ENCODE measurements at places on chromosomes 2 and 18.

- DNase-seq = no peak
Measured at GRCh38 chr2:219251656-219252055, 1.4 kb upstream of the TUBA4B start.

GRCh38 chr2:239009589-239009961 lies 161.7 kb downstream of the TWIST2 start:
- no peak for DNase-seq

GRCh38 chr2:172247203-172247602 lies 144.5 kb upstream of the DLX2 start:
- DNase-seq = no peak

DNA sequence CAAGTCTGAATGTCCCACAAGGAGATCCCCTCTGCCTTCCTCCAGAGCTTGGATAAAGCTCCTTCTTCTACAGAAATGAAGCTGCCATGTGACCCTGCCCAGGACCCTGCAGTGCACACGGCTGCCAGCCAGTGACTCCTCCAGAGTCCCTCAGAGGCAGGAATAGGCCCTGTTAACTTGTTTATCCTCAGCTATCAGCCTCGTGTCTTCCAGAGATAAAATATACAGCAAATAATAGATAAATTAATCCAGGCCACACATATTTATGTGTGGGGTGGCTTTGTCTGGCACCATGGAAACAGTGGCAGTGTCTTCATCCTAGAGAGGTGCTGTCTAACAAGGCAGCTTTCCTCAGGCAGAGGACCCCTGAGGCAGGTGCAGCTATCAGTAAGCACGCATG lies 66.7 kb downstream of the TMEM18 start:
- DNase-seq = no peak

- DNase-seq = no peak
Measured at GRCh38 chr2:33859811-33860461, 260.8 kb upstream of the FAM98A start.

DNA sequence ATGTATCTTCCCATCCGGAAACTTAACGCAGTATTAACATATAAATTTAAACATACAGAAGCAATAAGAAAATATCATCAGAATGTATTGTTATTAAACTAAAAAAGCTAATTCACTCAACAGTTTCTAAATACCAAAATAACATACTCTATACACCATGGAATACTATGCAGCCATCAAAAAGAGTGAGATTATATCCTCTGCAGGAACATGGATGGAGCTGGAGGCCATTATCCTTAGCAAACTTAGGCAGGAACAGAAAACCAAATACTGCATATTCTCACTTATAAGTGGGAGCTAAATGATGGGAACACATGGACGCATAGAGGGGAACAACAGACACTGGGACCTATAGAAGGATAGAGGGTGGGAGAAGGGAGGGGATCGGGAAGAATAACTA lies 127.1 kb downstream of the CD226 start:
- DNase-seq = no peak

- no peak for DNase-seq
Measured at GRCh38 chr2:158932131-158932645, 36.3 kb upstream of the TANC1 start.

DNA sequence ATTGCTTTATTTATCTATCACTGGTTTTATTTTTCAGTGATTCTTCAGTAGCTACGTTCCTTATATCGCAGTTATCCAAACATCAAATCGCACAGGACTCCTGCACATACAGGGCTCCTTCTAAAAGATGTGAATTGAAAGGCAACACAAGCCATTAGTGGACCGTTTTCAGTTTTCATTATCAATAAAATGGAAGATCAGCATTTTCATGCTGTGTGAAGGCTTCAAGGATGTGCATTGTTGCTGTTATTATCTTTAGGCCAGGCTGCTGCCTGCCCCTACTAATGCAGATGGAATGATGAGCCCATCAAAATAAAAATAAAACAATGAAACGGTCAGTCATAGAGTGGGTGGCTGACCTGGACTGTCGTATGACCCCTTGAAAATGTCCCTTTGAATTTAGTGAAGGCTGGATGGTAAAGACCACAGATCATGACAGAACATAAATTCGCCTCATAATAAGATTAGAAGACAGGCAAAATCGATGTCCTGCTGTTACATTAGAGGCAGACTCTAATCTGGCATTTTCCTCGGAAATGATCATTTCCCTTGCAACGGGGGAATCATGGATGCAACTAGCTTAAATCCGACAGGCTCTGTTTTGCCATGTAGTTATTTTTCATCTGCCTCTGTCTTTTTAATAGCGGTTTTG lies 32.9 kb downstream of the ITGB6 start:
- DNase-seq = no peak

- no peak for DNase-seq
Measured at GRCh38 chr2:150120326-150120955, 367.0 kb downstream of the RND3 start.
